HS-5 (cell line): ENCODE measurements at places on chromosomes 2 and 18.

DNA sequence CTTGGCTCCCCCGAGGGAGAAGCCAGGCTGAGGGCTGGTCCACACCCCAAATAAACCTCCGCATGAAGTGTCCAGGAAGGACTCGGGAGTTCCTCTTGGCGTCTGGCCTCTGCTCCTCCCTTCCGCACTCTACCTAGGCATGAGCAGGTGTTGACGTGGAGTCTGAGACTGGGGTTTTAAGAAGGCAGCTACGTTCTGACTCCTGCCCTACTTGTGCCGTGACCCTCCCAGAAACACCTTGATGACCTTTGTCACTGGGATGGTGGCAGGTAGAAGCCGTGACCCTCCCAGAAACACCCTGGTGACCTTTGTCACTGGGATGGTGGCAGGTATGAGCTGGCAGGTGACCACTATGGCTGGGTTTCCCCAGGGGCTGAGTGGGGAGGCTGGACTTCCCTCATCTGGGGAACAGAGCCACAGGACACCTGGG, 54.8 kb downstream of the HS6ST1 start:
- no peak for DNase-seq

DNA sequence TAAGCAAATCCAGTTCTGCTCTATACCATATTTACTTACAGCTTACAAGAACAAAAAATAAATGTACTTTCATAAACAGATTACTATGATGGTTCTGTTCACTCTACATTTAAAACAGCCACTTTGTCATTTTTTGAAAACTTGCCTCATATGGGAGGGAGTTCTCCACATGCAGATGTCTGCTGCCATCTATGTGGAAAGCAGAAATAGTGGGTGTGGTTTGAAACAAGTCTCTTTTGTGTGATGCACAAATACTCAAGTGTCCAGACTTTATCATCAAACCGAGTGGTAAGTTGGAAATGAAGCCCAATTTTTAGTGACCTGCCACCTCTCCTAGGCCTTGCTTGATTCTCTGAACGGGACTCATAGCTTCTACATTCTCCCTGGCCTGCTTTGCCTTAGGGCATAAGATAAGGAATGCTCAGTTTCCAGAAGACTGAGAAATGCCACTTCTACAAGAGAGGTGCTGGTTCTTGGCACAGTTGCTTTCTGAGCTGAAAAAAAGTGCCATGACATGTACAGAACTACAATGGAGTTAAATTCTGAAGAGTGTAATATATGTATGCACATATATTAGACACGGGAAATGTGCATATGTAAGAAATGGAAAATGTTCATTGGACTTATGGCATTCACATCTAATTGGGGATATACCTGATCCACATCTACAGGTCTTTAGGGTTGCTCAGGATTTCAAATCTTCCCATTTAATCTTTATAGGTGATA, 221.0 kb downstream of the SLC8A1 start:
- no peak for DNase-seq

DNA sequence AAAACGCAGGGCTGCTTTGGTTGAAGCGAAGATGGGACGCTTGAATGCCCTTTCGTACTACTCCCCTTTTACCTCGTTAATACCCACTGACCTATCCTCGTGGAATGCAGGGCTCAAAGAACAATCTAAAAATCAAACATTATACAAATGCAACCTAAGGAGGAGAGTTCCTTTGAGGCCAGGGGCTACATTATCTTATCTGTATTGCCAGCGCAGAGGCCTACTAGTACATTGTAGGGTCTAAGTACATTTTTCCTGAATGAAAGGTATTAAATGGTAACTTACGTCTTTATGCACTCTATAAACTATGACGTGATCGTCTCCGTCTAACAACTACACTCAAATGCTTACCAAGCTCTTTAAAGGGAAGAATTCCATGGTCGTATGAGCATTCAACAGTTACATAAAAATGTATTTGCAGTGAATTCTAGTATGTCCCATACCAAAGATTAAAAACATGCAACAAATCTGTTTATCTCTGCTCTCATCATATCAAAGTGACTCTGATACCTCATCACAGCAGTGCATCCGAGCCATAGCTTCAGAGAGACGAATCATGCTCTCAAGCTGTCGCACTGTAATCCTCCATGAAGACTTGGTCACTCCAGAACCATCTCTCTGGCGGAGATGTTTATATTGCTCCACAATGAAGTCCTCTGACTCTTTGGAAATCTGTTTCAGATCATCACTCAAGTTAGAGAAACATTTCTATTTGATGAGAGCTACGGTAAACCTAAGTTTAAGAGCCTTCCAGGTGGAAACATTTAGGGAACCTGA, 14.1 kb upstream of the LCT start:
- DNase-seq = no peak

DNA sequence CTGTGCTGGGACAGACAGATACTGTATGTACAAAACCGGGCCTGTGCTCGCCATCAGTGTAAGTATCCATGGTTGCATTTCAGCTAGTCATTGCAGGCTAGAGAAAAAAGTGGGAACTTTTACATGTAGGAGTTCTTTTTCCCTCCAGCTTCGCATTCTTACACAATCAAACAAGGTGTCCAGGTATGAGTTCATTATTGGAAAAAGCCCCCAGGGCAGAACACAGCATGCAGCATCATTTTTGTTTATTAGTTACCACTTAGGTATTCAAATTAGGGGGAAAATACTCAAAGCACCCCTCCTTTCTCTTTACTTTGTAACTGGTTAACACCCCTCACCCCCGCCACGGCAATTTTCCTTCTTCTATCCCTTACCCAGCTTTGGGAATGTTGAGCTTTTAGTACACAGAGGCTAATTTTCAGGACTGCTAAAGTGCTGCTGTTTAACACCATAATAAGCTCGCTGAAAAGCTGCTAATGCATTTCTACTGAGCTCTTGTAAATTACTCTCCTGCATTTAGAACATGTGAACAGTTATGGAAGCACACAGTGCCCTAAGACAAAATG, 13.6 kb downstream of the UPP2 start:
- DNase-seq = no peak

GRCh38 chr18:21656402-21656801, 44.3 kb downstream of the SNRPD1 start:
- peak; percentile 22 for DNase-seq

GRCh38 chr2:239046822-239047221, 198.9 kb downstream of the TWIST2 start:
- no peak for DNase-seq

- no peak for DNase-seq
Measured at GRCh38 chr2:50125246-50125645, 906.7 kb downstream of the NRXN1 start.

- DNase-seq = peak; percentile 49
Measured at GRCh38 chr2:30421604-30422443, 25.2 kb upstream of the LCLAT1 start.

GRCh38 chr2:26316845-26317244, 29.1 kb upstream of the SELENOI start:
- no peak for DNase-seq

GRCh38 chr18:50107468-50107977, 87.4 kb downstream of the MYO5B start:
- DNase-seq = no peak

DNA sequence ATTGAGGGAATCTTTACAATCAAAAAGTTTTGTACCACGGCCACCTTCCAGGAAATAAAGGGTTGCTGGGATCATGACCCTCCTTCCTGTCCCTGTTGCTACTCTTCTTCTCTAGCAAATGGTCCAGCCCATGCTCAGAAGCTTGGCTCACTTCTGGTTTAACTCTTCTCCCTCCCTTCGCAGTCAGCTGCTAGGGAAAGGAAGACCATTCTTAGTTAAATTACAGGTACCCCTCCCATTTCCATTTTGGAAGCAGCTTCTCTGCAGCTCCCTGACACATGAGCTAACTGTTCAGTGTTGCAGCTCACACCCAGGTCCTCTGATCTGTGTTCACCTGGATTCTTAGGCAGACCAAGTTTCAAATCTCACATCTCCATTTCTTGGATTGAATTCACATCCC, 100.3 kb downstream of the DOCK10 start:
- no peak for DNase-seq

DNA sequence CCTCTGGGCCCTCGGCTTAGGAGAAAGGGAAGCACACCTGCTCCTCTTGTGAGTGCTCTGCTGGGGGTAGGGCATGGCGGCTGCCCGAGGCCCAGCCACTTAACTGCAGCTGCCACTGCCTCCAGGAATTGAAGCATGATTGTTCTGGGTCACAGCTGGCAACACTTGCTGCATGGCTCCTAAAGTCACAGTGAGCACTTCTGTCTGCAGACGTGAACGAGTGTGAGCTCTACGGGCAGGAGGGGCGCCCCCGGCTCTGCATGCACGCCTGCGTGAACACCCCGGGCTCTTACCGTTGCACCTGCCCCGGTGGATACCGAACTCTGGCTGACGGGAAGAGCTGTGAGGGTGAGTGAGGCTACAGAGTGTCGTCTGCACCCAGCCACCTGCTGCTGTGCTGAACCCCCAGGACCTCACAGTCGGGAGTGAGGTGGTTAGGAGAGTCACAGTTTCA, 44.4 kb downstream of the FBLN7 start:
- no peak for DNase-seq

DNA sequence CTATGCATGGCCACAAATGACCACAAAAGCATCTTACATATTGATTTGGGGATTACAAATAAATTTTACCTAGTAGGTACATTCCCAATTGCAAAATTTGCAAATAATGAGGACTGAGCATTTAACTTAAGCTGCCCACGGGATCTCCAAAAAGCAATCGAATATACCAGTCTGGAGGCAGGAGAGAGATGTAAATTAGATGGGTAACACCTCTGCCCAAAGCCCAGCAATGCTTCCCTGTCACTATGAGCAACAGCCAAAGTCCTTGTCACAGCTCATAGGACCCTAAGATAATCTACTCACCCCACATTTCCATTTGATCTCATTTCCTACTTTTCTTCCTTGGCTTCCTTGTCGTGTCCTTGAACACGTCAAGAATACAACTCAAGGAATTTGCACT, 172.2 kb downstream of the SUCLG1 start:
- DNase-seq = no peak

GRCh38 chr2:286774-287392, 1.0 kb downstream of the ALKAL2 start:
- no peak for DNase-seq

DNA sequence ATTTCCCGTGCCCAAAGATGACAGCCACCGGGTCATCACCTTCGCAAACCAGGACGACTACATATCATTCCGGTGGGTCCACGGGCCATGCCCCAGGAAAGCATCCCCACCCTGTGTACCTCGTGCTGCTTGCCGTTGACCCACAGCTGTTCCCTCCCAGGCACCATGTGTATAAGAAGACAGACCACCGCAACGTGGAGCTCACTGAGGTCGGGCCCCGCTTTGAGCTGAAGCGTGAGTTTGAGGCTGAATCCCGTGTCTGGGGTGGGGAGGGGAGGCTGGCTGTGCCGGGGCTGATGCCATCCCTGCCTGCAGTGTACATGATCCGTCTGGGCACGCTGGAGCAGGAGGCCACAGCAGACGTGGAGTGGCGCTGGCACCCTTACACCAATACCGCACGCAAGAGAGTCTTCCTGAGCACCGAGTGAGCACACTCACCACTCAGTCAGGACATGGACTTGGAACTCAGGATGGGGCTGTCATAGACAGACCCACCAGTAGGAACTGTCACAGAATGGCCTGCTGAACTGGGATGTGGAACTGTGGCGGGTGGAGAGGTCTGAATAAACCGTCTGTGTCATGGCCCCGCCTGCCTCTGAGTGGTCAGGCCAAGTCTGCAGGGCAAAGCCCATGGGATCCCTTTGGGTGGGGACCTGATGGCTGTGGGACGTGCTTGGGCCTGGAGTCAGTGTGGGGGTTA, 3.5 kb downstream of the IMP4 start:
- no peak for DNase-seq

- no peak for DNase-seq
Measured at GRCh38 chr2:215530191-215530968, 94.5 kb upstream of the FN1 start.

DNA sequence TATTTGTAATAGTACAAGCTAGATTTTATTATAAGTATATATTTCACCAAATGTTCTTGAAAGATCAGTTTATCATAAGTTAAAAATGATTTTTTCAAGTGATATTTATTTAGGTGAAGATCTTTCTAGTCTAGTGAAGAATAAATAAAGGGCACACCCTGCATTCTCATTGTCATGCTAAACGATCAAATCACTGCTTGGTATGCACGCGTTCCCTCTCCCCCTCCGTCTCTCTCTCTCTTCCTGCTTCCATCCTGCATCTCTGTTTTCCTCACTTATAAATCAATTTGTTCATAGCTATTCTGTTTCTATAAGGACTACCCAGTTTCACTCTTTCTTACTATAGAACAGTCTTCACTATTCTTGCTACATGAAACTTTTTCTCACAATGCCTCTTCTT, 1067.4 kb downstream of the LRP1B start:
- DNase-seq = no peak

DNA sequence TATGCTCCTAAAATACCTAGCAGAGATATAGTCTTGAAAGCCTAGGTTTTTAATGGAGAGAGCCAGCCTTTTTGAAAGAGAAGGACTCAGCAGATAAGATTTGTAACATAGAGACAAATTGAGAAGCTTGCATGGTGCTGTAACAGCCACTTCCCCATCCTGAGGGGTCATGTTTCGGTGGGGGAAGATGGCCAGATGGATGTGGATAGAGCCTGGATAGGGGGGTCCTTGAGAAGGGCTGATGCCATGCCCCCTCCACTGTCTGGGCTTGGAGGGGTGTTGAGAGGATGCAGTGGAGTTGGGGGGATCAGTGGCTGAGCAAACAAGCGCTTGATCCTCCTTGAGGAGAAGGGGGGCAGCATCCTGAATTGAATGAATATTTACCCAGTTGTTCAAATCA, 178.0 kb upstream of the HS6ST1 start:
- DNase-seq = no peak

GRCh38 chr2:46954951-46955571, 39.5 kb upstream of the MCFD2 start:
- DNase-seq = peak; percentile 84

- no peak for DNase-seq
Measured at GRCh38 chr2:69510204-69510603, 73.0 kb upstream of the NFU1 start.

GRCh38 chr2:236605345-236605734, 35.7 kb downstream of the ACKR3 start:
- no peak for DNase-seq

DNA sequence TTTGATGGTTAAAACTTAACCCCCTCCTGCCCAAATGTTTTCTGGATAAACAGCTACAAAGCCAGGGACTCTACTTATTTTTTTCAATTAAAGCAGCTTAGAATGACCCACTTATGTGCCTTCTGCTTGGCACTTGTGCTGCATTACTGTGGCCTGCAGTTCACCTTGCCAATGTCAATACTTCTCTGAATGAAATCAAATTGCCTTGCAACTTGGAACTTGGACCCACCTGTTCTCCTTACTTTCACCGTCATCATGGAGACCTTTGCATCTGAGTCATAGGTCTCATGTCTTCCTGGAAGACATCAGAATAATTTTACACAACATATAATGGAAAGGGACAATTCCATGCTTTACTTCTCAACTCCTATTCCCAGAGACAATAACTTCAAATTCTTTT, 92.1 kb upstream of the FHL2 start:
- DNase-seq = no peak

- no peak for DNase-seq
Measured at GRCh38 chr2:121346407-121346806, 61.4 kb upstream of the TFCP2L1 start.

- no peak for DNase-seq
Measured at GRCh38 chr18:58313491-58314032, 269.5 kb downstream of the NEDD4L start.
